IMR-90 (cell line): ENCODE measurements at places on chromosomes 6 and 20. TPM values are rescaled to one million over a fixed set of nuclear protein-coding genes. Genes with fewer than 3 reads are reported as not detected.

Gene RRAGD
- not detected in 2 replicates for total RNA-seq

Gene SLC17A1
- total RNA-seq, result not detected in 2 replicates

Gene BMP2
- total RNA-seq, result 0.18 and 0.28 TPM in 2 replicates

Gene LY6G6F
- not detected in 2 replicates for total RNA-seq

Gene SNX9
- 41.2 and 41.9 TPM in 2 replicates for total RNA-seq

Gene JAG1
- total RNA-seq, result 19.4 and 22.6 TPM in 2 replicates

Gene HLA-DPA1
- not detected in 2 replicates for total RNA-seq

Gene TRIM40
- total RNA-seq, result not detected in 2 replicates

Gene MOG
- total RNA-seq, result not detected in 2 replicates

Gene PABPC1L
- total RNA-seq, result 4.7 and 6.1 TPM in 2 replicates

Gene BICRAL
- 4.7 and 6.1 TPM in 2 replicates for total RNA-seq

Gene EPPIN
- total RNA-seq, result not detected in 2 replicates

Gene BPIFA1
- not detected in 2 replicates for total RNA-seq

Gene RAB5IF
- 74.0 and 90.3 TPM in 2 replicates for total RNA-seq

Gene PRR18
- not detected in 2 replicates for total RNA-seq

Gene TFAP2D
- total RNA-seq, result not detected in 2 replicates

Gene KIF25
- not detected in 2 replicates for total RNA-seq

Gene CST7
- not detected in 2 replicates for total RNA-seq

Gene MYB
- total RNA-seq, result 0.83 and 0.90 TPM in 2 replicates
